ENCODE measurements at places on chromosomes 3 and 15.

- no peak for DNase-seq
These were observed 6.7 kb downstream of the NBEAL2 start for GRCh38 chr3:46986055-46986730.

DNA sequence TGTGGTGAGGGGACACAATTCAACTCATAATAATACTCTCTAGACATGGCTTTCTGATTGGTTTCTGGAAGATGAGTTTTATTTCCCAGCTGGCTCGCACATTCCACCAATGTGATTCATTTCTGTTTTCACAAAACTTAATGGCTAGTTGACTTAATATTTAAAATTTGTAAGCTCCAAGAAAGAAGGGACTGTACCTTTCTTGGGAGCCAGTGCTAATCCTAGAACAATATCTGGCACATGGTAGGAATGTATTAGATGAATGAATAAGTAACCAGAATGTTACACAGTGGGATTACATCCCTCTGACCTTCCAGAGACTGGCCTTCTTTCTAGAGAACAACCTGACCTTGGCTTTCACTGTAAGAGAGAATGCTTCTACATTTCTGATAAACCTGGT, 262.8 kb downstream of the RORA start:
- DNase-seq: no peak

DNA sequence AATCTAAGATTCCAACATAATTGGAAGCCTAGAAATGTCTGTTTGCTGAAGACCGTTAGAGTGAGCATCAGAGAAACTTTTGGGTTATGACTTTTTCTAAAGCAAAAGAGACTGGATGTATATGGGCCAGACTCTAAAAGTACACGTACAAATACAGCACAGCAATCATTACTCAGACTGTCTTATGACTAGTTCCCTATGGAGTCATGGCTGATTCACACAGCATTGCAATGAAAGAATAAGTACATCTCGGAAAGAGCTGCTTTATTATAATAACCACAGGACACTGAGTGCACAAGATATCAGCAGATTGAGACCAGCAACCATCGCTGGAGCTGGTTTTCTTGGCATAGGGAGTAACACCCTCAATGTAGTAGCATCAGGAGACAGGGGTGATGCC, 618.6 kb downstream of the NLGN1 start:
- DNase-seq: no peak

DNA sequence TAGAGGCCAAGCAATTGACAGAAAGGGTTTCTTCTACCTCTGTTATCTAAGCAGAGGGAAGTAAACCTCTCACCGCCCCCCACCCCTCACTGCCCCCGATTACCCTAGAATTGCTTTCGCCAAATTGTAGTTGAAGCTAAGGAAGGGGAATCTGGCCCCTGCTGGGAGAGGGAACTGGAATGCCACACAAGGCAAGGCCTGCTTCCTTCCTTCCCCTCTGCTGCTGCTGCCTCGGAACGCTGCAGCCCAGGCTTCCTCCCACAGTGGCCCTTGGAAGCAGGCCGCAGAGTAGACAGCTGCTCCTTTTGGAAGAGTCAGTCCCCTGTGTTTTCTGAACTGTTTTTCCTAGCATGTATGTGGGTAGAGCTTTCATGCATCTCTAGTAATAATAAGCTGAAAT, 21.6 kb downstream of the RLBP1 start:
- DNase-seq: peak; percentile 58

DNA sequence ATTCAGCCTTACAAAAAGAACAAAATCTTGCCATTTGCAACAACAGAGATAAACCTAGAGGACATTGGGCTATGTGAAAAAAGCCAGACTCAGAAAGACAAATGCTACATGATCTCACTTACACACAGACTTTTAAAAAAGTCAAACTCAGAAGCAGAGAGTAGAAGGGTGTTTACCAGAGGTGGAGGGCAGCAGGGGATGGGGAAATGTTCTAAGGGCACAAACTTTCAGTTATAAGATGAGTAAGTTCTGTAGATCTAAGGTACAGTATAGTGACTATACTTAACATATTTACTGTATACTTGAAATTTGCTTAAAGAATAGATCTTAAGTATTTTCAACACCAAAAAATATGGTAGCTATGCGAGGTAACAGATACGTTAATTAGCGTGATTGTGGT, 3.0 kb downstream of the MYEF2 start:
- DNase-seq: no peak

GRCh38 chr15:100859970-100860828, 19.4 kb upstream of the ALDH1A3 start:
- DNase-seq: no peak

DNA sequence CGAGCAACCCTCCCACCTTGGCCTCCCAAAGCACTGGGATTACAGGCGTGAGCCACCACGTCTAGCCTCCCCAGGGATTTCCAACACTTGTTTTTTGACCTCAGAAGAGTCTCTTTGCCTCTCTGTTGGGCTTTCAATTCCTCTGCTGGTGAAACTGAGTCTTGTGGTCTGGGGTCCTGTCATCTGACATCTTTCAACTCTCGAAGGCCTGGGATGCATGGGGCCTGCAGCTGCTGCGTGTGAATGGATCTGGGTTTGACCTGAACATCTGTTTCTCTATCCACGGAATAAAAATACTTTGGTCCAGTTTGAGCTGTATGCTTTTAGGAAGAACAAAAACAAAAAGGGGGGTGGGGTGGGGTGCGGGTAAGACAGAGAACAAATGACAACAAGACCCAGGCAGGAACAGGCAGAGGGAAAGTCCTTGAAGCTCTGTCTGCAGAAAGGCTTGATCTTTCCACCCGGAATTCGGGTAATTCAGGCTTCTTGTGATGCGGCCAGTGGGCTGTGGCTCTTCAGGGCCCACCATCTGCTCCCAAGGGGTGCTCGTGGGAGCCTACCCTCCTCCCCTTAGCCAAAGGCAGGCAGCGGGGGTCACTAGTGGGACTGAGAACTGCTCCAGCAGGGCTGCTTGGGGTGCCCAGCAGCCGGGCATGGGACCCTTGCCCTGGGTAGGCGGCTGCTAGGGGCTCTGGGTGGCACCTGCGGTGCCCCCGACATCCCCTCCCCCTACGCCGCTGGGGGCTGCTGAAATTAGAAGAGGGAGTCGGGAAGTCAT, 71.5 kb downstream of the SLC12A8 start:
- no peak for DNase-seq

- no peak for DNase-seq
These were observed 26.6 kb downstream of the CA12 start for GRCh38 chr15:63354821-63355650.

- no peak for DNase-seq
These were observed 635.1 kb upstream of the MDFIC2 start for GRCh38 chr3:70947579-70947978.

GRCh38 chr3:17157713-17158112, 273.0 kb downstream of the PLCL2 start:
- no peak for DNase-seq

GRCh38 chr3:72848703-72849081, 447 bp upstream of the SHQ1 start:
- no peak for DNase-seq

DNA sequence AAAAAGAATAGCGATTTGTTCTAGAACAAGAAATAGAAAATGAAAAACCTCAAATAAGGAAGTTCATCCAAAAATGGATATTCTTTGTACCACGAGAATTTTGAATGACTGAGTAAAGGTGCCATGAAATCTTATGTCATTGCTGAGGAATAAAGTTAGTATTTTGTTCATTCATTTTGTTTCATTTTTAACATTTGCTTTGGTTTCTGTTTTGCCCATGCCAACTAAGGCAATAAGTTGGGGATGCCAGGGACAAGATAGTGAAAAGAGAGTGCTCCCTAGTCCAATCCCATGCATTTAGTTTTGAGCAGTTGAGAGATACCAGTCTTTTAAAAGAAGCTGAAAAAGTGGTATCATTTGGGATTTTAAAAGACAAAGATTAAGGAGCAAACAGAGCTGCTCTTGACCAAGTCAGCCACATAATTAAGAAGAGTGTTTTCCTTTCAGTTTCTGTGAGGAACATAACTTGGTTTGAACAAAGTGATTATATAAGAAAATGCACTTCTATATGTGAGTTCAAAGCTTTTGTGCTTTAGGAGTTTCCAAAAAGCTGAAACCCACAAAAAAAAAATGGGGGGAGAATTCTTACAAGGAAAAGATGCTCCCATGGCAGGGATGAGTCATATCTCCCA, 201.4 kb downstream of the PLOD2 start:
- no peak for DNase-seq

- no peak for DNase-seq
These were observed 517.1 kb downstream of the EPHA3 start for GRCh38 chr3:89624494-89624893.

- DNase-seq: no peak
These were observed 15.9 kb downstream of the MYZAP start for GRCh38 chr15:57607570-57608000.

DNA sequence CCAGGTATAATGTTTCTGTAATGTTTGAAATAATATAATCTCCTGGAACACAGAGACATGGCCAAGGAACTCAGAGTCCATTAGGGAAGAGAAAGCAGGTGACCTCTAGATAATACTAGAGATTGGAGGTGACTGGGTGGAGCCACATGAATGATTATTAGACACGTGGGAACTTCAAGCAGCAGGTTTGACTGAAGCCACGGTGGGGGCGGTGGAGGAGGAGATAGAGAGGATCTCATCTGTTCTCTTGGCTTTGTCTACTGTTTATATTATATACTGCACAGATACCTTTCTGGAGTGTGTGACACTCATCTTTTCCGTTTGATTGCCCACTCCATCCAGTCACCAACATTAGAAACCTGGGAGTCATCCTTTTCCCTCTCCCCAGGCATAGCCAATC, 33.7 kb downstream of the KIF7 start:
- DNase-seq: no peak

GRCh38 chr3:106447723-106448301, 579.0 kb upstream of the CBLB start:
- no peak for DNase-seq

DNA sequence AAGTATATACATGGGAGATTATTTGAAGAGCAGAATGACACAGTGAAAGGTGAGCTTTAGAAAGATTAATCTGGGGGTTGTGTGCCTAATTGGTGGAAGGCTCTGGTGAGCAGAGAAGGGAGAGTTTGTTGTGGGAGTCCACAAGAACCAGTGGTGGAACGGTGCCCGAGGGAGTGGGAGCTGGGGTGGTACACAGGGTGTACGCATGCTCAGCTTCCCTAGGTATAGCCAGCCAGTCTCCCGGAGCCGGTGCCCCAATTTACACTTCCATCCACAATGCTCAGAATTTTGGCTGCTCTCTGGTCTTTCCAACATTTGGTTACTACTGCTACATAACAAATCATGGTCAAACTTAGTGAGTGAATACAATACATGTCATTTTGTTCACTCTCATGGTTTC, 92.5 kb downstream of the MITF start:
- no peak for DNase-seq

DNA sequence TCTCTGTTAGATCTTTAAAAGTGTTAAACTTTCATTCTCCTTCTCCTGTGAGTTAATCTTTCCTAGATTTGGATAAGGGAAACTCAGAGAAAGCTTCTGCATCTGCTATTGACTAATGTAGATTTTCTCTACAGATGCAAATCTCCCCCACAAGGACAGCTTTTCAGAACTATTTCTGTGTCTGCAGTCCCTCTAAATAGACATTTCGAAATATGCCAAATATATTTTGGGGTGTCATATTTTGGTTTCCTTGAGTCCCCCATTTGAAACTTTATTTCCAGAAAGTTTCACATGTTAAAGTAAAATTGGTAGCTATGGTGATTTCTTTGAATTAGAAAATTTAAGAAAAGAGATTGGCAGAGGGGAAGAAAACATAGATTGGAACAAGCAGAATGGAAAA, 852.3 kb upstream of the ALCAM start:
- DNase-seq: no peak

DNA sequence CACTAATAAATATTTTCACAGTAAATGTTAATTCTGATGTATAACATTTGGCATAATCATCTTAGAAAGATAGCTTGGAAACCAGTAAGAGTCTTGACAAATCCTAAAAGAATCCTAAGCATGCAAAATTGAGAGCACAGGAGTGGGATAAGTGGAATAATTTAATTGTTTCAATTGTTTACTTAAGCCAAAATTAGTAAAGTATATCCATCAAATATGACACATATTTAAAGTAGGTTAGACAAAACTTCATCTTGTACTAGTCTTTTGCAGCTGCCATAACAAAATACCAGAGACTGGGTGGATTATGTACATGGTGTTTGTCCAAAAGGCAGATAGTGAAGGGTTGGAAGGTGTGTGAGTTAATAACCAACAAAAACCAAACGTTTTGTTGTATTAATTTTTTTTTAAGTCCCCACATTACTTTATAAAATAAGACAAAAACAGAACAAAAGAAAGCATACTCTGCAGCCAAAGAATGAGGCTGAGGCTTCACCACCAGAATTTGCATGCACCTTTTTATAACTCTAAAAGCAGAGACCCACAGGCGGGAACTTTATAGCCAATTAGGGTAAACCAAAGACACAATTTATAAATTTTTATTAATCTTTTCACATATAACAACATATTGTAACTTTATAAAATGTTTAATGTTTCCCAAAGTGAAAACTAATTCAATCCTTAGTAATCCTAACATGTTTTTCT, 41.9 kb upstream of the CD200R1L start:
- DNase-seq: no peak

DNA sequence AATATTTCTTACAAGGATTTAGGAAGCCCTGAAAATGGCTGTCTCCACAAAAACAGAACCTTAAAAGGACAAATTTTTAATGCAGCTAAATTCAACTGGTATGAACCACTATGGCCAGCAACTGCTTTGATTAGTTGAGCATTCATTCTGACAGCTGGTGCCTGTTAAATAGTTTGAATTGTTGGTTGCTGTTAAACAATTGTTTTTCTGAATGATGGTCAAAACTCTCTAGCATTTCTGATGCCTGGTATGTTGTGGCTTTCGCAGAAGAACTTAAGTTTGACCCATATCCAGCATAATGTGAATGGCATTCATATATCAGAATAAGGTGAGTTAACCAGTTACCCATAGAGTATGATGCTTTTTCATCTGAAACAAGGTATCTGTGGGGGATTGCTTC, 138.4 kb downstream of the MEIS2 start:
- no peak for DNase-seq

GRCh38 chr3:99211309-99211708, 309.8 kb upstream of the DCBLD2 start:
- DNase-seq: no peak
